Activated T-cell treated with anti-CD3 and anti-CD28 coated beads for 48 hours (primary cell): ENCODE measurements at places on chromosomes 11 and 22.

DNA sequence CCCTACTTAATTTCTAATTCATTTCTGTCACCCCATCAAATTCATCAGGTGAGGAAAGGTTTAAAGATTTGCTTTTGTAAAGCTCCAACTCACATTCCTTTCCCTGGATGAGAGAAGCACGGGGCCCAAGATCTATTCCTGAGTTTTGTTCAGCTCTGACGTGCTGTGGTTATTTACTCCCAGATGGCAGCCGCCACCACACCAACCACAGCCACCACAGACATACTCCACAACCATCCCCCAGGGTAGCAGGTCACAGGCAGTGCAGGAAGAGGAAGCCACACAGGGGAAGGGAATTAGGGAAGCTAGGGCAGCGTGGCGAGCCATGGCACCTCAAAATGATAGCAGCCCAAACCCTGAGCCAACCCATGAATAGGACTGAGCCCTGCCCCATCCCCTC, 63.5 kb upstream of the CSNK2A3 start:
- no peak for DNase-seq

GRCh38 chr11:75946531-75947530, 131.8 kb downstream of the UVRAG start:
- DNase-seq: no peak

DNA sequence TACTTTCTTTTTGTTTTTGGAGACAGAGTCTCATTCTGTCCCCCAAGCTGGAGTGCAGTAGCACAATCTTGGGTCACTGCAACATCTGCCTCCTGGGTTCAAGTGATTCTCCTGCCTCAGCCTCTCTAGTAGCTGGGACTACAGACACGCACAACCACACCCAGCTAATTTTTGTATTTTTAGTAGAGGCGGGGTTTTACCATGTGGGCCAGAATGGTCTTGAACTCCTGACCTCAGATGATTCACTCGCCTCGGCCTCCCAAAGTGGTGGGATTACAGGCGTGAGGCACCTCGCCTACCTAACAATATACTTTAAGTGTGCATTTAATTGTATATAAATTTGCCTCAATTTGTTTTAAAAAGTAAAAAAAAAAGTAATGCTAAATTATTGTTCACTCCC, 38.4 kb downstream of the GRK3 start:
- no peak for DNase-seq

DNA sequence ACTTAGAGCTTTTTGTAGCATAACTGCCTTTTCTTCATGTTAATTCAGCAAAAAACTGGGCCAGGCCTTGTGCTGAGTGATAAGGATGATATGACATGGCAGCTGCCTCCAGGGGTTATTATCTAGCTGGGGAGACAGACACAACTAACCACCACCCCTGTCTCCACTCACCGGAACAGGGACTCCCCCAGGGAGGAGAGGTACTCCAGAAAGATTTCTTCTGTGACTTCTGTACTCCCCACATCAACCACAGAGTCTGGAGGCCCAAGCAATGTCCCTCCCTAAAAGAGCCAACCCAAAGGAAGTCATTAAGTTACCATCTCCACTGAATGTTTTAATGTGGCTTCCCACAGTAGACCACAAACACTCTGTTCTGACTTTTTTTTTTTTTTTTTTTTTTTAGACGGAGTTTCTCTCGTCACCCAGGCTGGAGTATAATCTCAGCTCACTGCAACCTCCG, 14.3 kb upstream of the PMM1 start:
- peak; percentile 55 for DNase-seq

- DNase-seq: peak; percentile 29
Observed at GRCh38 chr11:64553554-64554201, 37.3 kb upstream of the SLC22A12 start.

- DNase-seq: no peak
Observed at GRCh38 chr11:16750417-16750816, 12.0 kb downstream of the C11orf58 start.

- no peak for DNase-seq
Observed at GRCh38 chr11:12195768-12196167, 85.4 kb downstream of the MICAL2 start.

DNA sequence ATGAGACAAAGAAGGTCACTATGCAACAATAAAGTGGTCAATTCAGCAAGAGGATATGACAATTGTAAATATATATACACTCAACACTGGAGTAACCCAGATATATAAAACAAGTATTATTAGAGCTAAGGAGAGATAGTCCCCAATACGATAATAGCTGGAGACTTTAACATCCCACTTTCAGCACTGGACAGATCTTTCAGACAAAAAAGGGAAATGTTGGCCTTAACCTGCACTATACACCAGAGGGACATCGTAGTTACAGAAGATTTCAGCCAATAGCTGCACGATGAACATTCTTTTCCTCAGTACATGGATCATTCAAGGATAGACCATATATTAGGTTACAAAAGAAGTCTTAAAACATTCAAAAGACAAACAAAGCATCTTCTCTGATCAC, 29.9 kb downstream of the PIWIL3 start:
- no peak for DNase-seq

GRCh38 chr11:133215596-133216230, 316.6 kb downstream of the OPCML start:
- DNase-seq: no peak

DNA sequence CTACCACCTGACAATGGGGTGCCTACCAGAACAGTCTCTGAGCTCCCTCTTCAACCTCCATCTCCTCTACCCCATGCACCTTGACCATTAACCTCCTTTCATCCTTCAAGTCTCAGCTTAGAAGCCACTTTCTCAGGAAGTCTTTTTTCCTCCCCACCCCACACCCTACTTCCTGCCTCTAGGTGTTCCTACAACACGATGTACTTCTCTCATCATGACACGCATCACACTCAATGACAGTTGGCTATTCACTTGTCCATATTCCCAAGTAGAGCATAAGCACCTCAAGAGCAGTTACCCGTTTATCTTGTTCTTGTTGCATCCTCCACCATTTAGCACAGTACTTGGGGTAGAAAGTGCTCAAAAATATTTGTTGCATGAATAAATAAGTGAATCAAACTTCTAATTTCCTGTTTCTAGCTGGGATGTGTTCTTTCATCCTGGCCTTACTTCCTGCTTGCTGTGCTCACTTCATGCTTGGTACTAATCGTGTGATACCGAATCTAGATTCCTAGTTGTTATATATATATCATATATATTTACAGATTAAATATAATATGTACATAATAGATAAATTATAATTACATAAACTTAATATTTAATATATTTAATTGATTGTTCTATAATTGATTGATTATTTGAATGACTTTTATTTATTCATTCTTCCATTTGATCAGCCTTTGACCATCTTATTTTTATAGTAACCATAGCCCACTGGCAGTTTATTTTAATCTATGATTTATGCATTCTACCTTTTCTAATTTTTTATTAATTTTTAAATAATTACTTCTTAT, 177.5 kb upstream of the TMEM45B start:
- DNase-seq: no peak

- no peak for DNase-seq
Observed at GRCh38 chr11:121012091-121012490, 11.8 kb upstream of the TBCEL start.

DNA sequence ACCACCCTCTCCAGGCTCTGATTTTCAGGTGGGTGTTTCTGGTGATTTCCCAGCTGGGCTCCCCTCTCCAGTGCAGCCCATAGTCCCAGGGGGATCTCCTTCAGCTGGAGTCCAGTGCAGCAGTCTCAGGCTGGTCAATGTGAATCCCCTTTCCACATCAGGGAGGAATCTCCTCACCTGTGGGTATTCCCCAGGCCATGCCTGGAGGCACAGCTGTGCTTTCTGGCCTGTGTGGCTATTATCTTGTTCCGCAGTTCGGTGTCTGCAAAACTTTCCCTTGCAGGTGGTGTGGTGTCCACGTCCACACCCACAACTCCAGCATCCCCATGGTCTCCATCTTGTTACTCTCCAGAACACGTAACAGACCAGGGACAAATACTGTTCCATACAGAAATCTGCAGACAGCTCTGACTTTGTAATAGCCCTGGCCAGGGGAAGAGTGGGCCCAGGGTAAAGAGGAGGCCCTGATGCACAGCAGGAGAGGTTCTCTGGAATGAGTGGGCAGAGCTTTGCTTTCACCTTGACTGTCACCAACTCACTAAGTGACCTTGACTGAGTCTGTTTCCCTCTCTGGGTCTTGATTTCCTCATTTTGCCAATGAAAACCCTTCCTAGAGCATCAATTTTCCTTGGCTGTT, 183.2 kb downstream of the CSNK2A3 start:
- no peak for DNase-seq

- DNase-seq: no peak
Observed at GRCh38 chr11:69243496-69244200, 50.3 kb upstream of the MYEOV start.

DNA sequence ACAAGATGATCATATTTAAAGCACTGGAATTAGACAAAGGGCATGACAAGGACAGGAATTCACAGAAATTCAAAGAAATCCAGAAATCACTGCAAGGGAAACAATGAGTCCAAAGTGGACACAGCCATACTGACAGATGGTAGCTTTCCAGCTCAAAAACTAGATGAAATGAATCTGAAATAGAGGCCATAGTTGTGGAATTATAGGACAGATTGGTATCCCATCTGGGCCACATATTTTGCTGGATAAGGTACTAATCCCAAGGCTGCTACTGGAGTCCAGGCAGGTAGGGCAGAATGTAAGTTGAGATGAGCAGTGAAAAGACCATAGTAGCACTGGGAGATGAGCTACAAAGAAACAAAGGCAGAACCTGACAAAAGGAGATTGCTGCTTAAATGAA, 258.3 kb upstream of the ANO3 start:
- no peak for DNase-seq

- DNase-seq: no peak
Observed at GRCh38 chr11:43234881-43235280, 76.9 kb upstream of the API5 start.

DNA sequence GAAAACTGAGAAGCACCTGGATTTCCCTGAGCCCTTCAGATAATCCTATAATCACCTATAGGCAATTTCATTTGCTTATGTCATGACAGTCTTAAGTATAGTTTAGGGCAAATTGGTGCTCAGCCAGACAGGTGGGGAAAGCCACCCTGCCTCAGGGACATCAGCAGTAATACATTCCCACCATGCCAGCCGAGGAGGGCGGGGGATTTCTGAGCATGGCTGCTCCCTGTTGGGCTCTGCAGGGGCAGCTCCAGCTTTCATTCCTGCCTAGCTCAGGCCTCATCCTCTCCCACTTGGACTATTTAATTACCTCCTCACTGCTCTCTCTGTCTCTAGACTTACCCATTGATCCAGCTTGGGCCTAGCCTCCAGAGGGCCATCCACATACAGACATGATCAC, 9.0 kb upstream of the DRD2 start:
- no peak for DNase-seq

GRCh38 chr11:62133328-62134065, 9.7 kb downstream of the INCENP start:
- DNase-seq: no peak

GRCh38 chr22:49793296-49793695, 34.4 kb downstream of the BRD1 start:
- no peak for DNase-seq

DNA sequence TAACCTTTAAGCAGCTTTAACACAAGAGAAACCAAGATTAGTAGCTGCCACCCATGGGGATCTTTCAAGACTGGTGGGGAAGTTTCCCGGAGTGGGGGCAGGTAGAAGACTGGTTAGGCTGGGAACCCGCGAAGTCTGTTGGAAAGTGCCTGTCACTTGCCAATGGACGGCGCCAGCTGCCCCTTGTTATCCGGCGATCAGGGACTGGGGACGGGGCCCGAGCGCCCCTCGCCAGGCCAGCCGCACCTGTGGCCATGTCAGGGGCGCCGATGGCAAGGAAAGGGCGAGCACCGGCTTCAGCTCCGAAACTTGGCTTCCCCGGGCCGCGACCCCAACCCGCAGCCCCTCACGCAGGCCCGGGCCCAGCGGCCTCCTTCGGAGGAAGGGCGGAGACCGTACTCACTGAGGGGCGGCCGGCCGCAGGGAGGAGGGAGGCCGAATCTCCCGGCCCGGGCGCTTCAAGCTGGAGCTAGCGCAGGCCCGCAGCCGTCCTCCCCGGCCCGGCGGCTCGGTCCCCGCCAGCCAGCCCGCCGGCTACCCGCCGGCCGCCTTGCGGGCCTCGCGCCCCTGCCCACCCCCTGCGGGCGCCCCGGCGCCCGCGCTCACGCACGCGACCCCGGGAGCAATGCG, 539 bp downstream of the EIF4ENIF1 start:
- DNase-seq: peak; percentile 15

- no peak for DNase-seq
Observed at GRCh38 chr11:35281169-35281688, 138.1 kb downstream of the SLC1A2 start.

DNA sequence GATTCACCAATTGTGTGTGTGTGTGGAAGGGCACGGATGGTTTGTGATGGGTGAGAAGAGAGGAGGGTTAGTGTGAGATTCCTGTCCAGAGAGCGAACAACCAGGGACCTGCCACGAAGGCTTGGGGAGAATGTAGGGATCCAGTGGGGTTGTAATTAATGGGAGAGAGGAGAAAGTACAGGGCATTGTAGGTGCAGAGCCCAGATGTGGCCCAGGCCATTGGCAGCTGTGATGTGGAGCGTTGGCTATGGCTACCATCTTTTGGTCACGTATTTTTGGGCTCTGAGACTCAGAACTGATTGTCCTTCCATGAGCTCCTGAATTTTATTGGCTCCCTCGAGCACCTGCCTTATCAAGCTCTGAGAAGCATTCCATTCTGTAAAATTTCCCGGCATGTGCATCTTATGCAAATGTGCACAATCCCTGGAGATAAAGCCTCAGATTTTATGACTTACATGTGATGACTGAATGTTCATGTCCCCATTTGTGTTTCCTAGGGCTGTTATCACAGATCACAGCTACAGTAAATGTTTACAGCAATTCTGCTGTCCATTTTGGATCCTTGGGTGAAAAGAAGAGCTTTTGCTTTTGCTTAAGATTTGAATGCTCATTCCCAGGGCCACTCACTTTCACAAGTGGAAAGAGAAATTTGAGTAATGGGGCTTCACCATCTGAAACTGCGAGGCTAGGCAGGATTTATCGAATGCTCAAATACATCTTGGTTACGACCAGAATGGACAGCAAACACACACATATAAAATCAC, 33.1 kb downstream of the SLC5A1 start:
- DNase-seq: no peak

- DNase-seq: no peak
Observed at GRCh38 chr22:32534252-32535235, 59.9 kb downstream of the FBXO7 start.

GRCh38 chr11:33434294-33434693, 177.1 kb downstream of the HIPK3 start:
- no peak for DNase-seq

DNA sequence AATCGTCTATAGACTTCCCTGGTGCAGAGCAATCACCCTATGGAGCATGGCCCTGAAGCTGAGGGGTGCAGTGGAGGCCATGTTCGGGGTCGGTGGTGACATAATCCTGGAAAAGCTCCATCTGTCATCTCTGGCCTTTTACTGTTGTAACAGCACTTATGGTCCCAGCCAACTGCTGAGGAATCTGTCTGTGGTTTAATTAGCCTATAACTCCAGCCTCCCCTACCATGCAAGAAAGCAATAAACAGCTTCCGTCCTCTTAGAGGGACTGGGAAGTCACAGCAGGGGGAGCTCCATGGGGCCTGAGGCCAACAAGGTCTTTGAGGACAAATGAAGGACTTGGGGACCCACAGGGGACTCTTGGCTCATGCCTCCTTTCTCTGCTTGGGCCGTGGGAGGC, 159.1 kb upstream of the NECTIN1 start:
- no peak for DNase-seq
